ENCODE measurements at places on chromosomes 5 and 9.

- no peak for DNase-seq
Observed at GRCh38 chr5:123294544-123294943, 128.7 kb downstream of the CEP120 start.

GRCh38 chr9:90515510-90515909 lies 127.1 kb downstream of the DIRAS2 start:
- DNase-seq: no peak

GRCh38 chr5:159097784-159098602 lies 1.7 kb downstream of the EBF1 start:
- DNase-seq: no peak

DNA sequence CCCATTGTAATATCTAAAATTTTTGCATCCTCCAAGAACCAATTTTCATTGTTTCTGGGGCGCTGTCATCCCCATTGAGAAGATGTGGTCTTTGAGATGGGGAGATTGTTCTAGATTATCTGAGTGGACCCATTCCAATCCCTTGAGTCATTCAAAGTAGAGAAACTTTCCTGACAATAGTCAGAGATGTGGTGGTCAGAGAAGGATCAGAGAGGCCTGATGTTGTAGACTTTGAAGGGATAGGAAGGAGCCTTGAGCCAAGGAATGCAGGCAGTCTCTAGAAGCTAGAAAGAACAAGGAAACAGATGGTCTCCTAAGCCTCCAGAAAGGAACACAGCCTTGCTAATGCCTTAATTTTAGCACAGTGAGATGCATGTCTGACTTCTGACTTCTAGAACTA lies 80.4 kb downstream of the TEK start:
- DNase-seq: no peak

- no peak for DNase-seq
Observed at GRCh38 chr9:14214065-14214684, 99.8 kb downstream of the NFIB start.

DNA sequence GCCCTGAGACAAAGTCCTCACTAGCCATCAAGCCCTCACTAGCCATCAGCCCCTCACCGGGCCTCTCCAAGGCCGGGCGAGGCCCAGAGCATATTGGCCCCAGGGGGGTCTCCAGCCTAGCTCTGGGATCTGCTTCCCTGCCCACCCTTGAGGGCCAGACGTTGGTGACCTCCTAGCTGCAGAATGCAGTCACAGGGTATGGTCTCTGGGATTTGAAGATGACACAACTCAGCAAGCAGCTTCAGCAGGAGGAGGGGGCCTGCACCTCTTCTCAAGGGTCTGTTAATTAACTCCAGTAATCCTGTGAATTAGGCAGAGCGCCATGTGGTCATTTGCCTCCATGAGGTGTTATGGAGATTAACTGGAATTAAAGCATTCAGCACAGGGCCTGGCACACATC lies 116.9 kb upstream of the SPOCK1 start:
- no peak for DNase-seq

- peak; percentile 53 for DNase-seq
Observed at GRCh38 chr5:179819296-179820126, 1.2 kb upstream of the SQSTM1 start.

- no peak for DNase-seq
Observed at GRCh38 chr5:142677198-142677597, 8.7 kb downstream of the FGF1 start.

DNA sequence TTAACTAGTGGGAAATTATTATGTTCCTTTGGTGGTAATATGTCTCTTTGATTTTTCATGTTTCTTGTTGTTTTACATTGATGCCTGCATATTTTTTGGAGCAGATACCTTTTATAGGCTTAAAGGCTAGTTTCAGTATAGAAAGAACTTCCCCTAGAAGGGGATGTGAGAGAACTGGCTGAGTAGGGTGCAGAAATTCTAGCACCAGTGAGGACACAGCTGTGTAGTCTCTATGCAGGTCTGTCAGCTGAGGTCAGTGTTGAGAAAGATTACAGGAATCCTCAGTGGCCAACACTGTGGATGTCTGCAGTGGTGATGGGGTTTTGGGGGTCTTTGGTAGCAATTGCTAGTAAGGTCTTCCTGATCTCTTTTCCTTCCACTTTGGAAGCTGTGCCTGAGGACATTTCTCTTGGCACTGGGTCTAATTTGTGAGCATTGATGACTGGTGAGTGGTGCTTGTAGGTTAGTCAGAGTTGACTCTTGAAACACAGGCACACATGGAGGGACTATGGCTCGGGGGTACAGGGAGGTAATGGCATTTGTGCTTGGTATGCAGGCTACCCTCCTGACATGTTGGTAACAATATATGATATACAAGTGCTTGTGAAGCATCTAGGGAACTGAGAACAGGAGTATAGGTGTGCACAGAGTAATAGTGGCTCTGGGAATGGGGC lies 221.4 kb downstream of the SPATA31D1 start:
- DNase-seq: no peak

GRCh38 chr9:71725590-71726338 lies 42.5 kb downstream of the CEMIP2 start:
- no peak for DNase-seq

GRCh38 chr5:79399046-79399445 lies 114.9 kb downstream of the HOMER1 start:
- DNase-seq: no peak

DNA sequence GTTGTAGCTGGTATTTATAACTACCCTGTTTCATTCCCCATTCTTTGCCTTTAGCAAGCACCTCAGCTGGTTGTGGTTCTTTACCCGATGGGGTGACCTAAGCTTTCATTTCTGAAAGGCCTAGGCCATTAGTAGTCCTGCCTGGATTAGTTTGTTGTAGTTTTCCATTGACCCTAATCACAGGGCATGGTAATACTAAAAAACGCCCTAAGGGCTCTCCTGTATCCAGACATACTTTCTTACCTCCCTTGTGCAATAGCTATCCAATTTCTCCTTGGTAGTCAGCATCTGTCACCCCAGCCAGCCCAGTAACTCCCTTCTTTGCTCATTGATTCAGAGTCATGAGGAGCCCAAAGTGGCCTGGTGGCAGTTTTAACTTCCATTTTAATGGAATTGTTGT lies 24.0 kb downstream of the TMOD1 start:
- no peak for DNase-seq

DNA sequence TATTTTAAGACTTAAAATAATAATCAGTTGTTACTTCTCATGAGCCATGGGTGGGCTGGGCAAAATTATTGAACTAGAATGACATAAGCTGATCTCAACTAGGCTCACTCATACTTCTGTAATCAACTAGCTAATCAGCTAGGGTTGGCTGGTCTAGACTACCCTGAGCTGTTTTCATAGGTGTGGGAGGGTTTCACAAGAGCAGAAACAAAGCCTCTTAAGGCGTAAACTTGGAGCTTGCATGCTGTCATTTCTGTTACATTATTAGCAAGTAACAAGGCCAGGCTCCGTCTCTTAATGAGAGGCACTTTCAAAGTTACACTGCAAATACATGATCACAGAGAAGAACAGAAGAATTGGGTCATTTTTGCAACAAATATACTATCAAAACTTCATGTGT lies 57.2 kb upstream of the GHR start:
- no peak for DNase-seq

DNA sequence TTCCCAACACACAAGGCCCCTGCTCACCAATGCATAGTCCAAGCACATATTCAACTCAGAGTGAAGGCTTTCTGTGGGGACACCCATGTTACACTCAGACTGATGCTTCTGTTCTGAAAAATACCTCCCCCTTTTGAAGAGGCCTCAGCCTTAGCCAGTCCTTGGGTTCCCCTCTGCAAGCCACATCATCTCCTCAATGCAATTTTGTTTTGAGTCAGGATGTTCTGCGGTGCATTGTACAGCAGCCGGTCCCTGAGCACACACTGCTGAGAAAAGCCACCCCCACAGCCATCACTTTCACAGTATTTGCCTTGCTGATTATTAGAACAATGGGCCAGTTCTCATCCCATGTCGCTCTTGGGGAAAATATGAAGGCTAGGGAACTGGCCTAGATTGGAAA lies 241.2 kb downstream of the FAM114A2 start:
- no peak for DNase-seq

GRCh38 chr9:132069046-132069898 lies 10.4 kb downstream of the MED27 start:
- DNase-seq: no peak

- DNase-seq: no peak
Observed at GRCh38 chr5:93296338-93296737, 284.7 kb downstream of the NR2F1-AS1 start.

GRCh38 chr5:138943599-138944173 lies 68.6 kb upstream of the LRRTM2 start:
- DNase-seq: no peak

DNA sequence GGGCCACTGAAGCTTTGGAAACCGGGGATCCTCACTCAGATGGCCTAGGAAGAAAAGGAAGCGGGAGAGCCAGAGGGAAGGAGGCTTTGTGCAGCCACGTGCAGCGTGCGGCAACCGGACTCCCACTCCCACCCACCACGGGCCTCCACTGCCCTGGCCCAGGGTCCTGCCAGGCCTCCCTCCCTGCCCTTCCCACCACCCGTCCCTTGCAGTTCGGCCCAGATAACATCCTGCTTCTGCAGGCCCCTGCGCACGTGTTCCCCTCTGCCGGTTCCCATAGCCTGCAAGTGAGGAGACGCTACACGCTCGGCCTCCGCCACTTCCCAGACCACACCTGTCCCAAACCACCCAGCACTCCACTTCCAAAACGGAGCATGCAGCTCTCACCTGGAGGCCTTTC lies 4.3 kb upstream of the LHX3 start:
- DNase-seq: no peak

DNA sequence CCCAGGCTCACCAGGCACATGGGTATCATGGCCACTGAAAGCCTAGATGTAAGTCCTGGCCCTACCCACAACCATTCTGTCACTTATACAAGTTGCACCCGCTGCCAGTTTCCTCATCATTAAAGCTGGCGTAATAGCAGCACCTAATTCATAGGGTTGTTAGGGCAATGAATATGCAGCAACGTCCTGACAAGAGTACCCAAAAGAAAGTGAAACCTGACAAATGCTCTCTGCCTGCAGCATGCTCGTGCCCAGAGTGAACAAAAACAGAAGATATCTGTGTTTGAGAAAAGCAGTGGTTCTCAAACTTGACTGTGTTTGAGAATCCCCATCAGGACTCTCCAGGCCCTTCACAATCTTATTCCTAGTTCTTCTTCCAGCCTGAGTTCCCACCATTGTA lies 632.4 kb downstream of the SEMA5A start:
- no peak for DNase-seq

DNA sequence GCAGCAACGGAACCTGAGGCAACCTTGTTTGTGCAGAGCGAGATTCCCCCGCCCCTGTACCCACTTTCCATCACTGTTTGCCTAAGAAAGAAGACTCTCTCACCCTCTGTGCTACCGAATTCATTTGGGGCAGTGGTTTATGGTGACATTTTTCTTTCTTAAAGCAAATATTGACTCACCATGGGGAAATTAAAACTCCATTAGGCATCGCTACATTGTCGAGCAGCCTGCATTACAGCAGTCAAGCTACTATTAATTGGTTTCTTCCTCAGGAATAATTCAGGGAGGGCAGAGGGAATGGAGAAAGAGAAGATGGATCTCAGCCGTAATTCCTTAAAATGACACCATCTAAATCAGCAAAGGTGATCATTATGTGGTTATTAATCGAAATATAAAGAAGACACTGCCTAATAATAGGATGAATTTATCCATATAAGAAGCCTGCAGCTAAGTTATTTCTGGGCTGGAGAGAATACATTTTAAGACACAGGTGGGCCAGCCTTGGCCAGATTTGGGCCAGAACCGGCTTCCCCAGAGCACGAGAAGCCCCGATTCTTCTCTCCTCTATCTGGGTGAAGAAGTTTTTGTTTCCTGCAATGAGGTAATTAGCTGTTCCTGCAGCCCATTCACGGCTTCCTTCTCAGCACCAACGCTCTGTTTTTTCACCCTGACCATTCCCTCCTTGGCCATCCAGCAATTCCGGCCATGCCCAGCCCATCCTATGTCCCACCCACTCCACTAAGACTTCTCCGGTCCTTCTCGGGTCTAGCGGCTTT lies 16.8 kb downstream of the CFAP77 start:
- no peak for DNase-seq

DNA sequence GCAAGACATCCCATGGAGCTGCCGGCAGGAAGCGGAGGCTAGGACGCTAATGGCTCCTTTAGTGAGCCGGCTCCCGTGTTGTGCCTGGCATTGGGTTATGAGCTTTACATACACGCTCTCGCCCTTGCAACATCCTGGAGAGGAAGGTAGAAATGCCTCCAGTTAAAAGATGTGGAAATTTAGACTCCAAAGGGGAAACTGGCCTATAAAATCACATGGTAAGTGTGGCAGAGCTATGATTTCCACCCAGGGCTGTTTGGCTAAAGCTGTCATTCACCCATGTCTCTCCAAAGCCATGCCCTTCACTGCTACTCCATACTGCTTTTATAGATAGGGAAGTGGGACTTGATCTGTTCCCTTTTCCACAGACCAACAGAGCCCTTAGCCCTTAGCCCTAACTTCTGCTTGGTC lies 5.2 kb downstream of the GM2A start:
- no peak for DNase-seq

DNA sequence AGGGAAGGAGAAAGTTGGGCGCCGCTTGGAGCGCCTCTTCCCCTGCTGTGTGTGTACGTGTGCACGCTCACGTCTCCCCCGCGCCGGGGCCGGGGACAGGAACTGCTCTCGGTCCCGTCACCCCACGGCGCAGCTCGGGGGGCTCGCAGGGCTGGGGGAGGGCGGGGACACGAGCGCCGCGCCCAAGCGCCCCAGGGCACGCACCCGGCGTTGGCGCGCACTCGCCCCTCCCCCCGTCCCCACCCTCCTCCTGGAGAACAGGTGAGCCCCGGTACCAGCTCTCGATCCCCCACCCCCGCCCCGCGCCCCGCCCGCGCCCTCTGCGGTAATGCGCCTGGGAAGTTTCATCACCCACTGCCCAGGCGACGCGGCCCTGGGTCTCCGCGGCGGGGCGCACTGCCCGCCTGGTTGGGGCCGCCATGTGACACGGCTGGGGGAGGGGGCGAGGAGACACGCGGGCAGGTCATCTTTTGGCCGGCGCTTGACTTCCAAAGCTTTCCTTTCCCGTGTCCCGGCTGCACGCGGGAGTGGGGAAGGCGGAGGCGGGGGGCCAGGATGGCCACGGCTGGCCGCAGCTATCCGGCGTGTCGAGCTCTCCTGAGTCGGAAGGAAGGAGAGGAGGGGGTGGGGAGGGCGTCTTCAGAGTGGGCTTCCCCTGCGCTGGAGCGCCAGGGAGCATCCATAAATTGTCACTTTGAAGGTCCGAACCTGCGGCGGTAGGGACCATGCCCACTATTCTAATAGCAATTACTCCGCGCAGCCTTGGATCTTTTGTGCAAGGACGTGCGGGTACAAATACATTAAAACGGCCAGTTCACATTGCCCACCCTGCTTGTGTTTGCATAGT lies 1.5 kb upstream of the STC2 start:
- DNase-seq: peak; percentile 65
